ENCODE measurements at places on chromosomes 1 and 21.

DNA sequence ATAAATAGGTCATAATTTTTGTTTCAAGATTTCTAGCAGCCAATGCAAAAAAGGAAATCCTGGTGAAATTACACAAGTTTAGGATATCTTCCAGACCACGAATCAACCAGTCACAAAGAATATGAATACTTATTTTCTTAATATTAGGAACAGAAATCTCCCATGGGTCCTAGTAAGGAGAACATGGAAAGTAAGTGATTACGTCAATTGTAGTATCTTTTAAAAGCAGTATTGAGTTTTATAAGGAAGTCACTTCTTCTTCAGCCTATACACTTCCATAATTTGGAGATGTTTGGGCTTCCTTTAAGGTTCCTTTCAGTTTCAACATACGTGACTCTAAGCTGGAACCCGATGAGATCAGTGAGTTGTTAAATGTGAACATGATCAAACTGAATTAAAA lies 534.5 kb downstream of the USP25 start:
- DNase-seq, result no peak

GRCh38 chr21:16587681-16588375 lies 858.0 kb downstream of the USP25 start:
- peak; percentile 36 for DNase-seq

DNA sequence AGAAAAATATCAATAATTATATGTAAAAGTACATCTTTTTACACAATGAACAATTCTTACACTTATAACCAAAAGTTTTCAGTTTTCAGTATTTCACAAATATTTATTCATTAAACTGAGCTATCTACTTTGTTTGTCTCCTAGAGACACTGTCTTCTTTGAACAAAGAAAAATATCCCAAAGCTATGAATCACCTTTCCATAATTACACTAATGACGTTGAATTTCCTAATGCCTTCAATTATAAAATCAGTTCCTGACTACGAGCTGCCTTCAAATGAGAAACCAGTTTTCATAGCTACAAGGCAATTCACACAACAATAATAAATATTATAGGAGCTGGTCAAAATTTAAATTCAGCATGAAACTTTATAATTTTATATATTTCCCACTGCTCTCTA lies 201.8 kb upstream of the BRINP3 start:
- DNase-seq, result peak; percentile 64

DNA sequence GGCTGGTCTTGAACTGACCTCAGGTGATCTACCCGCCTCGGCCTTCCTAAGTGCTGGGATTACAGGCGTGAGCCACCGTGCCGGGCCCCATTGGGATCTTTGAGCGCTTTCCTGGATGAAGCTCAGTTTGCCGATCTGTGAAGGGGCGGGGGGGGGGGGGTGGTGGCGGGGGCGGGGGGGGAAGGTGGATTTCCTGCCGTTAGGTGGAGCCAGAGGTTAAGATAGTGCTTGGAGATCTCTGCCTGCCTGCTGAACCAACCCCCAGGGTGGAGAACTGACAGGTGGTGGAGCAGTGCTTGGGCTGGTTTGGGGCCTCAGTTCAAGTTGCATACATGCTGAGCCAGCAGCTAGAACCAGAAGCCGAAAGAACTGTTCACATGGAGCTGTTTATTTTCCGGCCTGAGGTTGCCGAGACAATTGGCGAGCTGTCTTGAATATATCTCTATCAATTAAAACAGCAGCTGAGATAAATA lies 1.7 kb downstream of the TMCC2 start:
- no peak for DNase-seq

DNA sequence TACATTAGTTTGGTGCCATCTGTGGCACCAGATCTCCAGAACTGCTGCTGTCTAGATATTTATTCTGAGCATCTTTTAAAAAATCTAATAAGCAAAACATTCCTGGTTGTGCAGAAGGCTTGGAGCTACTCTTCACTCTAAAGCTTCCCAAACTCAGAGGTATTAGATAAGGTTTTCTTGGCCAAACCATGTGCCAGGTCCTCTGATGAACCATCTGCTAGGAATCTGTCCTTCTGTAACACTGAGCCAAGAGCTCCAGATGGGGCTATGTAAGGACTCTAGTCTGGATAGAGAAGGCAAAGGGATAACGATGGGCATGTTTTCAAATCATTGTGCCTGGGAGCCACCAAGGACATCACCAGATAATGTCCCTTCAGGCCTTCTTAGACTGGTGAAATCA lies 410.6 kb downstream of the NTNG1 start:
- no peak for DNase-seq

DNA sequence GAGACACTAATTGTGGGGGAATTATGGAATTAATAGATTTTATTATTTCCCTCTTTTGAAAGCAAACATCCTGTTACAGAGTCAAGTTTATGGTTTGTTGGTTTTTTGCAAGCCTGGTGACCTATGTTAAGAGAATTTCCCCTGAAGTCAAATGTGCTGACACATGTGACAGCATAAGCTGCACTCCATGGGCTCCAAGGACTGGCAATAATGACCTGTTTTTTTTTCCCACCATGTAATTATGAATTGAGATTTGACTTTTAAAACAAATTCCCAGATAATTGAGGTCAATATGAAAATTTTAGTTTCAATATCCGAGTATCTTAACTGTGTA lies 242.5 kb upstream of the SGIP1 start:
- DNase-seq, result no peak

- no peak for DNase-seq
Measured at GRCh38 chr1:226736908-226737818, 1.9 kb downstream of the ITPKB start.

- no peak for DNase-seq
Measured at GRCh38 chr1:24939040-24939674, 9.1 kb upstream of the RUNX3 start.

DNA sequence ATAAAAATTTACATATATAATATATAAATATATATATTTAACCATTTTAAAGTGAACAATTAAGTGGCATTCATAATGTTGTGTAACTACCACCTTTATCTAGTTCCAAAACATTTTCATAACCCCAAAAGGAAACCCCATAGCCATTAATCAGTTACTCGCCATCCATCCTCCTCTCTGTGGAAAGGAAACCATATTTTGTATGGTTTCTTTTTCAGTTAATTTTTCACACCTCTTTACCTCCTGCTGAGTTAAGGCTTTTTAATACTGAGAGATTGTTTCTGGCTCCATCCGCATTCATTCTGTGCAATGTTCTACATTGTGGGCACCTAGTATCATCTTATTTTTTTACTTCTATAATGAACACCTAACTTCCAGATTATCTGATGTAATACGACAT lies 512.1 kb downstream of the LMO4 start:
- DNase-seq, result no peak

- DNase-seq, result peak; percentile 71
Measured at GRCh38 chr21:38773099-38774061, 32.3 kb upstream of the ETS2 start.

DNA sequence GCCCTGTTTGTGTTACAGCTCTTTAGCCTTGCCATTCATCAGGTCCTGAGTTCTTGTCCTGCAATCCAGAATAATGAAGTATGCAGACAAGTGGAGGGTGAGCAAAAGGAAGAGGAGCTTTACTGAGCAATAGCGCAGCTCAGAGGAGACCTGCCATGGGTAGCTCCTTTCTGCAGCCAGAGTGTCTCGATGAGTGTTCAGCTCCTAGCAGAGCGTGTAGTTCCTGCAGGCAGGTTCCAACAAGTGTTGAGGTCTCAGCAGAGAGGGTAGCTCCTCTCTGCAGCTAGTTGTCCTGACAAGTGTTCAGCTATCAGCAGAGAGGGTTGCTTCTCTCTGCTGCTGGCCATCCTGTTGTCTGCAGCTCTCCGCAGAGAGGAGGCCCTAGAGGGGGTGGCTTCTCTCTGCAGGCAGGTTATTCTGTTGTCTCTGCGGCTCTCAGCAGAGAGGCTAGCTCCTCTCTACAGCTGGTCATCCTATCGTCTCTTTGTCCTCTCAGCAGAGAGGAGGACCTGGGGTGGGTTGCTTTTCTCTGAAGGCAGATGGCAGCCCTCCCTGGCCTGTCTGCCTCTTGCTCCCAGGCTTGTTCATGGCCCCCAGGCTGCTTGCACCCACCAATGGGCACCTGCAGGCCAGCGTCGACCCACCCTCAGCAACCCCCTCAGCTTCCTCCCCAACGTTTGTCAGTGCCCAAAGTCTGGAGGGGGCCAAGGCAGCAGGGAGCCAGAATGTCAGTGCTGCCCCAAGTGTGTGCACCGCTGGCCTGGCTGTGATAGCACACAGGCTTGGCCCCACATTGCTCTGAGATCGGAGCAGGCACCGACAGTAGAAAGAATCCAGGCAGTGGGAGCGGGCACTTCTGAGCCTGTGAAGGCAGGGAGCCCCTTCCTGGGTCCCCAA lies 112.5 kb upstream of the RUNX3 start:
- no peak for DNase-seq

DNA sequence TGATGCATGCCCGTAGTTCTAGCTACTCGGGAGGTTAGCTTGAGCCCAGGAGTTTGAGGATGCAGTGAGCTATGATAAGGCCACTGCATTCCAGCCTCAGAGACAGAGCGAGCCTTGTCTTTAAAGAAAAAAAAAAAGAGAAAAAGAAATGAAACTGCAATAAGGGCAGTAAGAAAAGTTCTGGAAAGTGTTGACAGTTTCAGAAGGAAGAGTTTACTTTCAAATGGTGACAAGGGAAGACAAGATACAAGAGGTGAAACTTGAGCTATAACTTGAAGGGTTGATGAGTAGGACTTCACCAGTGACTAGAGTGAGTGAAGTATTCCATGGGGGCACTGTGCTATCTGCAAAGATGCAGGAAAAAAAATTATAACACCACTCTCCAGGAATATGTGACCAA lies 125.0 kb downstream of the AKT3 start:
- DNase-seq, result no peak

DNA sequence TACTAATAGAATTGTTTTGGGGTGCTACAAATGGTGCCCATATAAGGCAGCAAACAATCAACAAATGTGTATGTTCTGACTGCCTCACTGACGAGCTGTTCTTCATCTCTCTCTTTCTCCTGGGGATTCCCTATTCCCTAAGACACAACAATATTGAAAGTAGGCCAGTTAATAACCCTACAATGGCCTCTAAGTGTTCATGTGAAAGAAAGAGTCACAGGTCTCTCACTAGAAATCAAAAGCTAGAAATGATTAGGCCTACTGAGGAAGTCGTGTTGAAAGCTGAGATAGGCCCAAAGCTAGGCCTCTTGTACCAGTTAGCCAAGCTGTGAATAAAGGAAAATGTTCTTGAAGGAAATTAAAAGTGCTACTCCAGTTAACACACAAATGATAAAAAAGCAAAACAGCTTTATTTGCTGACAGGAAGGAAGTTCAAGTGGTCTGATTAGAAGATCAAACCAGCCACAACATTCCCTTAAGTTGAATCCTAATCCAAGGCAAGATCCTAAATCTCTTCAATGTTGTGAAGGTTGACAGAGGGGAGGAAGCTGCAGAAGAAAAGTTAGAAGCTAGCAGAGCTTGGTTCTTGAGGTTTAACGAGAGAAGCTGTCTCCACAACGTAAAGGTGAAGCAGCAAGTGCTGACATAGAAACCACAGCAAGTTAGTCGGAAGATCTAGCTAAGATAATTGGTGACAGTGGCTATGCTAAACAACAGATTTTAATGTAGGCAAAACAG lies 26.3 kb downstream of the ATP2B4 start:
- no peak for DNase-seq

GRCh38 chr1:167333124-167333523 lies 112.4 kb downstream of the POU2F1 start:
- DNase-seq, result no peak

- no peak for DNase-seq
Measured at GRCh38 chr1:3244927-3245315, 175.9 kb downstream of the PRDM16 start.

GRCh38 chr1:181531441-181531840 lies 48.1 kb downstream of the CACNA1E start:
- DNase-seq, result no peak

DNA sequence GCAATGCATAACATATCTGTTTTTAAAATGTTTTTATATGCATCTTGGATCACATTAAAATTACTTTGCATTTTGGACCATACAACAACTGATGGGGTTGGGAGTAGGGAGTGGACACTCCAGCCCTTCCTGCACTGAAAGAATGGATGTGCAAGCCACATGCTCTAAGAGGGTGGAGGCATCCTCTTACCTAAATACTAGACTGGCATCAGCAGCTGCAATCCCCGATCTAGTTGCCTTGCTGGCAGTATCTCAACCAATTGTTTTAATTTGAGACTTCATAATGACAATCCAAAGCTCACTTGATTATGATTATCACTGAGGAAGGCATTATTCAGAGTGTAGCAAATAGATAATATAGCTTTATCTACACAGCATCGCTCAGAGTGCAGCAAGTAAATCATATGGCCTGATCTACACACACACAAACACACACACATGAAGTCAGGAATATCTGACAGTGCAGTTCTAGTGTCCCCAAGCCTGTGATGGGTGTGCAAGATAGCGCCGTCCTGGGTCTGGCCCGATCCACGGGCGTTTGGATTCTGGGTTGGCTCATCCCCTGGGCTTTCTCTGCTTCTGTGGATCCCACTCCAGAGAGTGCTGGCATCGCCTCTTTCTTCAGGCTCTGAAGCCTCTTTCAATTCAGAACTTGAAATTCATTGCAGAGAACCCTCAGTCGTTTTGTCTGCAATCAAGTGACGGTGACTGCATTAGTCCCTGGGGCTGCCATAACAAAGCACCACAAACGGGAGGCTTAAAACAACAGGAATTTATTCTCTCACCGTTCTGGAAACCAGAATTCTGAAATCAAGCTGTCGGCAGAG lies 181.3 kb downstream of the ETS2 start:
- no peak for DNase-seq

DNA sequence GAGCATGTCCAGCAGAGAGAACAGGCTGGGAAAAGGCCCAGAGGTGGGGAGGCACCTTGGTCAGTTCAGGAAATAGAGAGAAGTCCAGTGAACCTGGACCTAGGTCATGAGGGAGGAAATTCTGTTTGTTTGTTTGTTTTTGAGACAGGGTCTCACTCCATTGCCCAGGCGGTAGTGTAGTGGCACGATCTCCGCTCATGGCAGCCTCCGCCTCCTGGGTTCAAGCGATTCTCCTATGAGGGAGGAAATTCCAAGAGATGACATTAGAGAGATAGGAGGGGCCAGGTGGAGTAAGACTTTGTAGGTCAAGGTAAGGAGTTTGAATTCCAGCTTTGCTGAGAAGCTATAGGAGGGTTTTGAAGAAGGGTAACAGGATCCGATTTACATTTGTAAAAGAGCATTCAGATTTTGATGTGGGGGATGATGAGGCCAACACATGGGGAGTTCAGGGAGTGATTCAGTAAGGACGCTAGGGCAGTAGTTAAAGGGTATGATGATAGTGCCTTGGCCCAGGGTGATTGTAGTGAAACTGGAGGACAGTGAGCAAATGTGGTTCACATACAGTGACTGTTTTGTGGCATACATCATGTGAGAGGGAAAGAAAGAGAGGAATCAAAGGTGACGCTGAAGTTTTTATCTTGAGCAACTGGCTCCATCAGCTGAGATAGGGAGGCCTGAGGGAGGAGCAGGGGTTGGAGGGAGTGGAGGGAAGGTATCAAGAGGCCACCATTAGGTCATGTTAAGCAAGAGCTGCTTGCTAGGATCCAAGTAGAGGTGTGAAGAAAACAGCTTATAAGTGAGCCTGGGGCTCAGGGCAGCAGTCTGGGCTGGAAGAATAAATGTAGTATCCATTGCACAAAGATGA lies 8.3 kb upstream of the TRABD2B start:
- no peak for DNase-seq

- DNase-seq, result no peak
Measured at GRCh38 chr21:46168238-46168637, 12.9 kb upstream of the FTCD start.

GRCh38 chr1:234539666-234540403 lies 60.9 kb upstream of the TARBP1 start:
- DNase-seq, result no peak

- DNase-seq, result no peak
Measured at GRCh38 chr1:220943319-220943996, 64.2 kb downstream of the HLX start.

Data from glomerular endothelial cell (primary cell).